RPMI7951 (cell line): ENCODE measurements at places on chromosomes 12 and 14. TPM values are rescaled to one million over a fixed set of nuclear protein-coding genes. Genes with fewer than 3 reads are reported as not detected.

IQSEC3 gene
- total RNA-seq, result not detected in 2 replicates

CD4 gene
- total RNA-seq, result 3.5 and 5.4 TPM in 2 replicates

TBC1D30 gene
- total RNA-seq, result 0.20 TPM in 1 of 2 replicates, not detected in the other

SCN8A gene
- 0.29 and 0.60 TPM in 2 replicates for total RNA-seq

DEGS2 gene
- total RNA-seq, result not detected in 2 replicates

TAS2R20 gene
- 0.24 and 0.68 TPM in 2 replicates for total RNA-seq

CLEC1B gene
- total RNA-seq, result not detected in 2 replicates

PTCSC3 gene
- not detected in 2 replicates for total RNA-seq

LTBR gene
- 32.3 and 51.3 TPM in 2 replicates for total RNA-seq

ATP2A2 gene
- 68.5 and 75.7 TPM in 2 replicates for total RNA-seq

SRRM4 gene
- not detected in 2 replicates for total RNA-seq

KRT8 gene
- 3.5 and 4.7 TPM in 2 replicates for total RNA-seq

LRFN5 gene
- total RNA-seq, result under 0.01 and 0.12 TPM in 2 replicates

PRDM4 gene
- 16.5 and 18.7 TPM in 2 replicates for total RNA-seq

GARIN6 gene
- total RNA-seq, result not detected in 2 replicates

ITGA7 gene
- 11.4 and 15.1 TPM in 2 replicates for total RNA-seq

POLE2 gene
- total RNA-seq, result 55.1 and 56.2 TPM in 2 replicates

ATXN3 gene
- total RNA-seq, result 21.4 and 26.0 TPM in 2 replicates

SUPT16H gene
- total RNA-seq, result 68.8 and 69.0 TPM in 2 replicates

SMCO2 gene
- total RNA-seq, result not detected in 2 replicates

TSHR gene
- not detected in 2 replicates for total RNA-seq

SERPINA12 gene
- total RNA-seq, result not detected in 2 replicates

PROX2 gene
- not detected in 2 replicates for total RNA-seq

ANO2 gene
- 2.1 and 2.9 TPM in 2 replicates for total RNA-seq

DBX2 gene
- total RNA-seq, result not detected in 2 replicates

AMDHD1 gene
- total RNA-seq, result 0.39 and 1.6 TPM in 2 replicates

ARMH4 gene
- total RNA-seq, result 1.3 and 1.8 TPM in 2 replicates

PTPRO gene
- 0.72 and 0.78 TPM in 2 replicates for total RNA-seq

CBLN3 gene
- total RNA-seq, result 0.72 and 1.3 TPM in 2 replicates

SDS gene
- not detected in 2 replicates for total RNA-seq

CLEC9A gene
- total RNA-seq, result not detected in 2 replicates

STAB2 gene
- total RNA-seq, result not detected in 2 replicates

TCTN2 gene
- 15.2 and 18.3 TPM in 2 replicates for total RNA-seq

PRR4 gene
- 1.3 and 2.2 TPM in 2 replicates for total RNA-seq

ST8SIA1 gene
- total RNA-seq, result 1.7 and 2.6 TPM in 2 replicates

CCDC177 gene
- total RNA-seq, result not detected in 2 replicates

ZNF664 gene
- 32.1 and 43.4 TPM in 2 replicates for total RNA-seq

RIPK3 gene
- 0.60 and 1.3 TPM in 2 replicates for total RNA-seq

ATXN2 gene
- 5.3 and 11.2 TPM in 2 replicates for total RNA-seq

OAS1 gene
- total RNA-seq, result 12.4 and 13.1 TPM in 2 replicates

PLBD2 gene
- 14.6 and 17.1 TPM in 2 replicates for total RNA-seq

ITGB7 gene
- total RNA-seq, result 0.96 and 1.1 TPM in 2 replicates

NEUROD4 gene
- total RNA-seq, result not detected in 2 replicates

DCN gene
- total RNA-seq, result 7.5 and 10.3 TPM in 2 replicates

TAS2R42 gene
- total RNA-seq, result not detected in 2 replicates

PRKD1 gene
- 4.3 and 5.1 TPM in 2 replicates for total RNA-seq

PTHLH gene
- total RNA-seq, result 0.84 and 0.88 TPM in 2 replicates

HOXC5 gene
- 0.78 and 2.0 TPM in 2 replicates for total RNA-seq

KRT4 gene
- not detected in 2 replicates for total RNA-seq

FGF6 gene
- total RNA-seq, result not detected in 2 replicates

SPX gene
- total RNA-seq, result 0.60 and 1.3 TPM in 2 replicates

CCDC184 gene
- 0.20 and 0.24 TPM in 2 replicates for total RNA-seq

SLC41A2 gene
- 10.9 and 13.6 TPM in 2 replicates for total RNA-seq

PMEL gene
- 0.84 and 1.1 TPM in 2 replicates for total RNA-seq
